ENCODE measurements at places on chromosomes 1 and 21.

DNA sequence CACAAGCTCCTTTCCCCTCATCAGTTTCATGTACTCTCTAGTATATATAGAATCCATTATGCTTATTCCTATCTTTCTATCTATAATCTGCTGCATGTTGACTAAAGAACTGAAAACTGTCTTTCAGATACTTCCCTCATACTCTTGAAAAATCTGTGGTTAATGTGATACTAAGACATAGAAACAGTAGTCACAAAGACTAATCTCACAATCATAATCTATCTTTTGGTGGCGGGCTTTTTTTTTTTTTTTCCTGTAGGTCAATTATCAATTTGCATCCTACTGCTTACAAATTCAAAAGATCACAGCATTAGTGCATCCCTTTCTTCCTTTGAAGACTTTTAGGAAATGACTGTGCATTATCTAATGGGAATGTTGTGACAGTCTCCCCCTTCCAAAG, 4.7 kb downstream of the UBR4 start:
- DNase-seq: no peak

- no peak for DNase-seq
Measured at GRCh38 chr1:17016317-17016661, 4.6 kb upstream of the ATP13A2 start.

DNA sequence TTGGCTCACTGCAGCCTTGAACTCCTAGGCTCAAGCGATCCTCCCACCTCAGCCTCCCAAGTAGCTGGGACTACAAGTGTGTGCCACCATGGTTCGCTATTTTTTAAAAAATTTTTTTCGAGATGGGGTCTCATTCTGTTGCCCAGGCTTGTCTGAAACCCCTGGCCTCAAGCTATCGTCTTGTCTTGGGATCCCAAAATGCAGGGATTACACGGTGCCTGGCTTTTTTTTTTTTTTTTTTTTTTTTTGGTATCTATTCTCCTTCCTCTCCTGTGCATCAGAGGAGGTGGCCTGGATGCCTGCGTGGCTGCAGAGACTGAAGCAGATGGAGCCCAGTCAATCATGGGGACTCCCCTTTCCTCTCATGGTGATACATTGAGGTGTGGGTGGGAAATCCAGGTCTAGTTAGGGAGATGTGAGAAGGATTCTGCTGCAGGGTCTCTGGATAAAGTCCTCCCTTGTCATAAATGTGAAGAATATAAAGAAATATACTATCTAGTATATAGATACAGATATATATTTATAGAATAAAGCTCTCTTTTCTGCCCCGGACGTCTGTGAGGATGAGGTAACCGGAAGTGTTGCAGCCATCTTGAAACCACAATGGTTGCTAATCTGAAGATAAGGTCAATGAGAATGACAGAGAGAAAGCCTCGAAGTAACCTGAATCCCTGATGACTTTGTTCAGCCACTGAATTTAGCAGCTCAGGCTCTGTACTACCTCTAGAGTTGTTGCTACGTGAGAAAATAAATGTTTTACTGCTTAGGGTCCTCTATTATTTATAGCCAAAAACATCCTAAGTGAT, 19.5 kb upstream of the RGSL1 start:
- DNase-seq: no peak

DNA sequence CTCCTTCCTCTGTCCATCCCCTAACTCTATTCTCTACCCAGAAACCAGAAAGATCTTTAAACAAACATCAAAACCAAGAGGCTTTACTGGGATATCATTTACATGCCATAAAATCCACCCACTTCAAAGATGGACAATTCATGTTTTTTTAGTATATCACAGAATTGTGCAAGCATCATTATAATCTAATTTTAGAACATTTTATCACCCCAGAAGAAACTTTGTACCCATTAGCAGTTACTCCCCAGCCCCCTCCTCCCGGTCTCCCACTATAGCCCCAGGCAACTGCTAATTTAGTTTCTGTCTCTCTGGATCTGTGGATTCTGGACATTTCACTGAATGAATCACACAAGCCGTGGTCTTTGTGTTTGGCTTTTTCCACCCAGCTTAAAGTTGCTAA, 4.8 kb upstream of the SELENON start:
- no peak for DNase-seq

- DNase-seq: peak; percentile 16
Measured at GRCh38 chr1:184843732-184844495, 89.3 kb upstream of the EDEM3 start.

DNA sequence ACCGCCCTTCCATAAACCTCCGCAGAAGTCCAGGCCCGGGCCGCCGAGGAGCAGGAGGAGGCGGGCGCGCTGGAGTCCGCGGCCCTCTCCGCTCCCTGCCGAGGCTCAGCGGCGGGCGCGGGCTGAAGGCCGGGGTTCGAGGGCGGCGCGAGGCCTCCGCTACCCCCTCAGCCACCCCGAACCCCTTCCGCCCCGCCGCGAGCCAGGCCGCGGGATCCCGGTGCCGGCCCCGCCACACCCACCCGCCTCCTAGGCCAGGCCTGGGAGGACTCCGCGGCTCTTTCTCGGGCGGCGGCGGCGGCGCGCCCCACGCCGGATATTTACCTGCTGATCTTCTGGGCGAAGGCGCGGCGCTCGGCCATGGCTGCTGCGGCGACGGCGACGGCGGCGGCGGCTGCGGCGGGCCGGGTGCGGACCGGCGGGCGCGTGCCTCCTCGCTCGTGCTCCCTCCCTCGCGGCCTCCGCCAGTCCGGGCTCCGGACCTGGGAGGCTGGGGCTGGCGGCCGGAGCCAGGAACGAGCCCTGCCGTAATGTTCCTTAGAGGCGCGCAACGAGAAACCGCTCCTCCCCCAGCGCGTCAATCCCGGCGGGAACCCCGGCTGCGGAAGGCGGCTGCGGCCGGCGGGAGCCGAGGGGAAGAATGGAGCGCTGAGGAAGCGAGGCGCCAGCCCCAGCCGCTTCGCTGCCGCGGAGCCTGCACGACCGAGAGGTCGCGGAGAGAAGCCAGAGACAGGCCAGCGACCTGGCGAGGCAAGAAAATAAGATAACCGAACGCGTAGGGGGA, at the start of gene DOCK7:
DOCK7 (minus strand) TSS at position 484 of the 784 bp plus-strand sequence; CDS start at position 362, 122 bp downstream.
- no peak for DNase-seq

GRCh38 chr1:5329068-5329739, 663.0 kb downstream of the NPHP4 start:
- DNase-seq: no peak

GRCh38 chr1:98280049-98280448, 359.2 kb upstream of the DPYD start:
- no peak for DNase-seq

DNA sequence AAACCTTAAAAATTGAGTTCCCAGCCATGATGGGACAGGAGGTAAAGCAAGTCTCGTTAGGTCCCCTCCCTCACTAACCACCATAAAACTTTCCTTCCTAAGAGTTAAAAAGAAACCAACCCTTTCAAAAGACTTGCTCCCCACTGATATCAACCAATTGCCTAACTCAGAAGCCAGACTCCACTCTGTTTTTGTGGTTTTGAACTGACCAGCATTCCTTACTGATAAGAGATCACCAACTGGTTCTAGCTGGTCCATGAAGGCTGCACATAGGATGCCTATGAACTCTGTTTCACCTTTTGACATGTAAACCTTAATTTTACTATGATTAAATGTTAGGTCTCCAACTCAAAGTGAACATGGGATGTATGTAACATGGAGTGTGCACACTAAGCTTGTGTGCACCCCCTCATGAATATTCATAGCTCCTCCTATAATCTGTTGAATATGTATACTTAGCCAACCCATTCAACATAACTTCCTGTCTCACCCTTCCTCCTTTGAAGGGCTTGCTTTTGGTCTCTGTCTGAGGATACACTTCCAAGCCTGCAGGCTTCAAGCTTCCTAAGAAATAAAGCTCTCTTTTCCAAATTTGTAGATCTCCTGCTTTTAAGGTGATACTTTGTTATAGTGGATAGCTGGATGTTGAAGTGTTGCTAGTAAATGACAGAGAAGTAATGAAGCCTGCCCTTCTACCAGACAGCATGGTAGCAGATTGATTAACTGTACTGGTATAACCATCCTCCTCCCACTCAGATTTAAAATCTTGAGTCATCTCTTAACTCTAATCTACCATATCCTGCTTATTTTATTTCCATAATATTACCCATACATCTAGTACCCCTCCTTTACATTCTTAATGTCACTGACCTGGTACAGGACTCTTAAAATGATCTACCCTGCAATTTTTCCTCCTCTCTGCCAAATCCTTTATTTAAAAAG, 95.6 kb downstream of the ZNF644 start:
- peak; percentile 6 for DNase-seq

- no peak for DNase-seq
Measured at GRCh38 chr21:25326181-25326580, 281.1 kb downstream of the MRPL39 start.

GRCh38 chr1:30151119-30151518, 572.3 kb downstream of the MATN1 start:
- no peak for DNase-seq

DNA sequence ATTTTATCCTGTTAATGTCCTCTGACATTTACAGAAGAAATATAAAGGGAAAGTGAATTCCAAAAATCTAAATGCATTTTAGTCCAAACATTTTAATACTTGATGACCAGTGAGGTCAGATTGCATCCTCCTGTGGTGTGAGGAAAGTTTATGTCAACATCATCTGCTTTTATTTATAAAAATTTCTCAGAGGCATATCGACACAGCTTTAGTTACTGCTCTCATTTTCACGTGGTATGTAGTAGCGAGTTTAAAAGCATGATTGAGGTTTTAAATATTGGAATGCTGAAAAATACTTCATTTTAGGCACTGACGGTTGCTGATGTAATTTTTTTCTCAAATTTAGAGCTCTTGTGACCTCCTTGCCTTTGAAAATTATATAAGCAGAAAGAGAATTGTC, 234.8 kb downstream of the HMCN1 start:
- no peak for DNase-seq

DNA sequence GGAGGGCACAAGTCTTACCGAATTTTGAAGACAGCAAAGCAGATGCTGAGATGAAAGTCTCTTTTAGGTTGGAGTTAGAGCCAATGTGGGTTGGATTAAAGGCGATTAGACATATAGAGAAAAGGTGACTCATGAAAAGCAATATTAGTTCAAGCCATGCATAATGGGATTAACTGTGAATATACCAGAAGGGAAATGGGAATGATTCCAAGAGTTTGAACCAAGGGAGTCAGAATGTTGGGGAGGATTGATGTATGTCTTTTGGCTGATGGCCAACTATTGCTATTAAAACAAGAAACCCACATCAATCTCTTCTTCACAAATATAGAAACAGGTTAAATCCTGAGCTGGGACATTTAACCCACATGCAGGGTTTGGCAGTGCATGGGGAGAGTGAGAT, 1.2 kb downstream of the HMGCS2 start:
- no peak for DNase-seq

Data from epithelial cell of prostate (primary cell).